ENCODE measurements at places on chromosomes 7 and 10.

DNA sequence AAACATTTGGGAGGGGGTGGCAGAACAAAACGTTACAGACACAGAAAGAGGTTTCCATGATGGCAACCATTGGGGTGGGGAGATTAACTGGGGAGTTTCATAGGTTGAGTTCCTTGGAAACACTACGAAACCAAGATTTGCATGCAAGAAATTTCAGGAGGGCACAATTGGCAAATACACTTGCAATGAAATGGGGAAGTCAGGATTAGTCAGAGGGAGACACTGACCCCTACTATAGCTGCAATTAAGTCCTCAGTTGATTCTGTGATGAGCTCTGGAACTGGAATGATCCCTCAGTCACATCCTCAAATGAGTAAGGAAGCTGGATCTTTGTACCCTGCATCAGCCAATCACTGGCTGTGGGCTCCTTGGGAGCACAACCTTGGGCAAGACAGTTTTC, 22.1 kb downstream of the CPEB3 start:
- no peak for DNase-seq

DNA sequence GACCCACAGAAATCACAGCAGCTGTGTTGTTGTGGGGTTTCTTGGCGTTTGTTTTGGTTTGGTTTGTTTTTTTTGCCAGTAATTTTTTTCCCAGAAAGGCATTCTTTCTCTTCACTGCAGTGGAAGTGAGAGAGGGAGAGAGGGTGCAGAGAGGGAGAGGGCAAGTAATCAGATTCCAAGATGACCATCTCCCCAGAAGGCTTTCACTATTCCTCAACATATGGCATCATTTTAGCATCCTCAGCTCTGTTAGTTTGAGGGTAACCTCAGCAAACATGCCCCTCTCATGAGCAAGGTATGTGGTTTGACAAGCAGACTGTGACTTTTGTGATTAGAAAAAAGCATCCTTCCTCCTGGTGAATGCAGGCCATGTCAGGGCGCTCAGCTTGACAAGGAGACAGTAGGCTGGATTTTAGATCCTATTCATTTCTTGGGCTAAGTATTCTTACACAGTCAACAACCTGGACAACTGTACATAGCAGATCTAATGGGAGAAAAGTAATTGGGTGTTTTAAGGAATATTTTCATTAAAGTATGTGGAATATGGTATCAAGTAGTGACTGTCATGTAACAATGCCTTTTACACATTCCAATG, 86.3 kb upstream of the PIK3CG start:
- no peak for DNase-seq

DNA sequence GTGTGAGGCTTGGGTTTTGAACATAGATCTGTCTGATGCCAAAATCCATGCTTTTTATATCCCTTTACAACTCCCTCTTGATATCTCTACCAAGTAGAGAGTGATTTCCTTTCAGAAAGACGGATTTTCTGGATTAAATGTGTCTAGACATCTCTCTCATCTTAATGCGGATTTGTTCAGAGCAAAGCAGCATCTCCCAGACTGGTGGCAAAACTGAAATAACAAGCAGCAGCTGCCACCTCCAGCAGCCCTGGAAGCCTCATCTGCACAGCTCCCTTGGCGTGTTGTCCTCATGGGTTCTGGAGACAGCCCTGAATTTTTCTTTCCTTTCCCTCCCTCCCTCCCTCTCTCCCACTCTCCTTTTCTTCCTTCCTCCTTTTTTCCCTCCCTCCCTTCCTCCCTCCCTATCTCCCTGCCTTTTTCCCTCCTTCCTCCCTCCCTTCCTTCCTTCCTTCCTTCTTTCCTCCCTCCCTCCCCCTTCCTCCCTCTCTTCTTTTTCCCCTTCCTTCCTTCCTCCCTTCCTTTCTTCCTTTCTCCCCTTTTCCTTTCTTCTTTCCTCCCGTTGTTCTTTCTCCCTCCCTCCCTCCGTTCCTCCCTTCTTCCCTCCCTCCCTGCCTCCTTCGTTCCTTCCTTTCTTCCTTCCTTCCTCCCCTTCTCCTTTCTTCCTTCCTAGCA, 639.9 kb downstream of the TYW1 start:
- no peak for DNase-seq

DNA sequence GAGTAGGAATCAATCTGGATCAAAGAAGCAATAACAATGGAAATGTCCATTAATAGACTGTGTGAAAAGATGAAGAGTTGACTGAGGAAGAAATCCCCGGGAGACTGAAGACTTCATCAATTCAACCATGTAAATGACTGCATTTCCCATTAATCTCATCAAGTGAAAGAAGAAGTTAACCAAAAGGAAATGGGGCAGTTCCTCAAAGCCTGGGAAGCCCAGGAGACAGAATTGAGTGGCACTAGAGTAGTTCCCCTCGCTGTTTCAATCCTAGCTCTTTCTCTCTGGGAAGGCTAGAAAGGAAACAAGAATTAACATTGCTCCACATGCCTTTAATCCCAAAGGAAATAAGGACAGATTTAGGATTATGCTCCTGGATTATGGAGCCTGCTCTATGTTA, 4.8 kb upstream of the OR6V1 start:
- no peak for DNase-seq

GRCh38 chr10:128365156-128365725, 239.0 kb upstream of the MKI67 start:
- no peak for DNase-seq

DNA sequence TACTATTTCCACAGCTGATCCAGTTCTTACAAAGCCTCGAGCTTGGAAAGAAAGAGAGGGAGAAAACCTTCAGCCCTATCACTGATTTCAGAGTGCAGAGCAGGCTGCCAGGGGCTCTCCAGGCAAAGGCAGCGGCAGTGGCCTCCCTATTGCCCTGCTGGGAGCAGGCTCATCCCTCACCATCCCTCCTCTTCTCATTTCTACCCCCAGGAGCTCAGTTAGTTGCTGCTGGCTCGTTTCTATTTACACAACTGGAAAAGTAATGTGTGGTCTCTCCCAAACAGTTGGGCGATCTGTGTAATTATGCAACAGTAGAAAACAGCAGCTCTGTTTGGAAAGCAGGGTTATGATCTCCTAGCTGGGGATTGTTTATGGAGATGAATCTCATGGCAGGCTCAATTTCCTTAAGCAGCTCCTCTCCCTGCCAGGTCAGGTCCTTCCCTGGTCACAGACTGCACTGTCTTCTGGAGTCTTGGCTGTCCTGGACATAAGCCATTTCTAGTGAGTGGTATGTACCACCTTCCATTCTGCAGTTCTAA, 28.7 kb upstream of the TNS3 start:
- no peak for DNase-seq

GRCh38 chr7:55026086-55026790, 7.4 kb downstream of the EGFR start:
- DNase-seq, result no peak

DNA sequence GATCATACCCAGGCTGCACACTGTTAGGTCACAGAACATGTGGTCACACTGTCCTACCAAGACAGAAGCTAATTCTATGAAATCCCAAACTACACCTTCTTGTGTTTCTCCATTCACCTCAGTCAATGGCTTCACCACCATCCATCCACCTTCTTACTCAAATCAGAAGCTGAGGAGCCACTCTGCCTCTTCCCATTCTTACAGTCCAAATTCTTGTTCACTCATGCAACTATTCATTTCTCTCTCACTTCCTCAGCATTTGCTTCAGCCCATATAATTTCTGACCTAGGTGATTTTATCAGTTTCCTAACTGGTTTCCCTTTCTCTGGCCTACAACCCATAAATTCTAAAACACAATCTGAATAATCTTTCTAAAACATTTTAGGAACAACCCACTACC, 229.2 kb downstream of the LRRN3 start:
- no peak for DNase-seq

DNA sequence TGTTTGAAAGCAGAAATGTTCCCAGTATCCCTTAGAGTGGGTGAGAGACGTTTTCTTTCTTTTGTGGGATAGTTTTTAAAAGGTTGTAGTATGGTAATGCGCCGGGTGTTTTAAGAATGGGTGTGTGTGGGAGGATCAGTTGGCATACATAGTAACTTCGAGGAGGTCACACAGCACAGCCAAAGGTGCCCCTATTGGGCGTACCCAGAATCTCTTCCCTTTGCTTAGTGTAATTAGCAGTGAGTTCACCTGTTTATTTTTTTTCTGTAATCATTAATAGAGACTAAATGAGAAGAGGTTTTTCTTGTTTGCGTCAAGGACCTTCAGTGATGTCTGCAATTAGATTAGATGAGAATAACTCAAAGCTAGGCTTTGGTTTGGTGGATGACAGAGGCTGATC, 1.5 kb downstream of the PLEKHA8 start:
- DNase-seq, result no peak

GRCh38 chr7:88073626-88074025, 139.6 kb downstream of the ADAM22 start:
- DNase-seq, result no peak

DNA sequence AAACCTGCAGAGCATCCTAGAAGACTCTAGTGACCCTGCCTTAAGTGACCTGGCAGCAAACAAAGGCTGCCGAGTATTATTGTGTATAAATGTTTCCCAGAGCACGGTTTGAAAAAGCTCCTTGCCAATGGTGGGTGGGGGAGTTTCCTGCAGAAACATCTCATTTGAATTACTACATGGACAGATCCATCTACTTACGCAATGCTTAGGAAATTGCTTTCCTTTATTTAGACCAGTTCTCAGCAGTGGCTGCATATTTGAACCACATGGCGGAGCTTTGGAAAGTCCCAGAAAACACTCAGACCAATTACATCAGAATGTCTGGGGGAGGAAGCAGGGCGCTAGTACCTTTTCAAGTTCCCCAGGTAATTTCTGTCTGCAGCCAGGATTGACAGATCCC, 560.9 kb downstream of the SDK1 start:
- DNase-seq, result no peak

DNA sequence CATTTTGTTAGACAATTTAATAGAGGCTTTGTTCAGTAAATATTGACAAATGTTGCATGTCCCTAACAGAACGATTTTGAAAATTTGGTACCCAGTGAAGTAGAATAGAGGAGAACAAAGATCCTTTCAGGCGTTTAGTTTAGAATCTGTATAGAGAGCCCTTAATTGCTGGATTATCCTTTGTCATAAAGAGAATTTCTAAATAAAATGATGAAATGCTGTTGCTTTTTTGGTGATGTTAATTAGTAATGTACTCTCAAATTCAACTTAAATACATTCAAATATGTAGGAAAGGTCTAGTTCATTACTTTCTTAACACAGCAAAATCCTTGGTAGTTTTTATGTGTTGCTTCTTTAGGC, 1.2 kb downstream of the LUC7L2 start:
- no peak for DNase-seq

DNA sequence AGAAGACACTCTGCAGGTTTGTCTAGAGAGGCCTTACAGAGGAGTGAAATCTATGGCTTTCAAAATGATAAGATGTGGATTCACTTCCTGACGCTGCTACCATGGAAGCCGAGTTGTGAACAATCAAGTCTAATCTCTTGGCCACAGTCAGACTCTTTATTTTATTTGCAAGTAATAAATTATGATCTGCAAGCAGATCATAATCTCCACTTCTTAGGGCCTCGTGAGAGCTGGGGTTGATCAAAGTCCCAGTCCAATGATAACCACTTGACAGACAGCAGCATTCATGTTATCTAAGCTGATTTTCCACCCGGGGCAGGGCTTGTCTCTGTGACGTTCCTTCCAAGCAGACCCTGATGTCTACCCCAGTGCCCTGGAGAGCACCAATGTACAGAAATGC, 776.4 kb upstream of the AUTS2 start:
- DNase-seq, result no peak

Data from stimulated activated CD4-positive, alpha-beta T cell treated with anti-CD3 and anti-CD28 coated beads, Interleukin-1b, Interleukin-23, amount 100 ng/mL, for 24 hours (primary cell).